Activated T-cell treated with anti-CD3 and anti-CD28 coated beads for 1 hour (primary cell): ENCODE measurements at places on chromosomes 6 and 20.

DNA sequence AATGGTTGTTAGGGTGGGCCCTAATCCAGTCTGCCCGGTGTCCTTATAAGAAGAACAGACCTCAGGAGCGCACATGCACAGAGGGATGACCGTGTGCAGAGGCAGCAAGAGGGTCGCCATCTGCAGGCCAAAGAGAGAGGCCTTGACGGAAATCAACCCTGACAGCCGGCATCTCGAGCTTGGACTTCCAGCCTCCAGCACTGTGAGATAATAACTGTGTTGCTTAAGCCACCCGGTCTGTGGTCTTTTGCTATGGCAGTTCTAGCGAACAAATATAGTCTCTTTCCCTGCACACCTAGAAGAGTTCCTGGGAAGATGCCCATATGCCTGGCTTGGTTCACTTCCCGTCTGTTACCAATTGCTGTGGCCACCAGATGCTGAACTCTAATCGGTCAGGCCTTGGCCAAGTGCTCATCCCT is 35.3 kb upstream of the PTGIS start:
- no peak for DNase-seq

- no peak for DNase-seq
These were observed 26.6 kb upstream of the NPBWR2 start for GRCh38 chr20:64133951-64134407.

DNA sequence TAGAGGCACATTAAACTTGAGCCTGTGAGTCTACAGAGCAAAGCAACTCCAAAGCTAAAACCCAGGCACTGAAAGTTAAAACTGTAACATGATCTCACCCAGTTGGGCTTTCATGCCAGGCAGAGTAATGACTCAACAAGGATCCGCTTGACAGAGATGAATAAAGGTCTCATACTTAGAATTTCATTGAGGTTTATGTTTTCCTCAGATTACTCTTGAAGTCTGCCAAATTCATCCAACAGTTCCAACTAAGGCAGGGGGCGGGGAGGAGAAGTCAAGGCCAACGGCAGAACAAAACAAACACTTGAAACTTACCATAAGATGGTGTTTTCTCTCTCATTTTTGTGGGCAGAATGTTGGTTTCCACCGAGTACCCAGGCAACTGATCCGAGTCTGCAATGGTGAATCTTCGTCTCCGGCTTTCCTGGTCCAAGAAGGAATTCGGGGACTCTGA is 54.0 kb upstream of the IPCEF1 start:
- no peak for DNase-seq

DNA sequence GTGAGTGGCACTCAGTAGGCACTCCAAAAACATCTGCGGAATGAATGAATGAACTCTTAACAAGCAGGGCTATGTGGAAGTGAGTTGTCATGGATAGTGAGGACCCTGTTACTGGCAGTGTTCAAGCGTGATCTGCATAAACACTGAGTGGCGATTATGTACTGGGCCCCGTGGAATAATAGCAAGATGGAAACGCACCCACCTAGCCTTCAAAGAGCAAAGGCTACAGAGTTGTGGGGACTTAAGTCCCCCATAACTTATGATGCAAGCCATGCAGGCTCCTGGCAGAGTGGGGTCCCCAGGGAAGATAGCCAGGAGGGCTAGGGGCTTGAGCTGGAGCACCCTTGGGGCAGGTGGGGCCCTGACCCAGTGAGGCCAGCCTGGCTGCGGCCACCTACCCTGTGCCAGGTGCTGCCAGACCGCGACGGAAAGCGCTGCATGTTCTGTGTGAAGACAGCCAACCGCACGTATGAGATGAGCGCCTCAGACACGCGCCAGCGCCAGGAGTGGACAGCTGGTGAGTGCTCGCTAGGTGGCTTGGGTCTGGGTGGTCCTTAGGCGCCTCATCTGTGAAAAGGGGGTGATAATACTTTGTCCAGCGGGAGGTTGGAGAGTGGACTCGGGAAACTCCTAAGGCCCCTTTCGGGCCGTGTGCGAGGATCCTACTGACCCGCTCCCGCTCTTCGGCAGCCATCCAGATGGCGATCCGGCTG is 20.0 kb downstream of the DEF6 start:
- no peak for DNase-seq

DNA sequence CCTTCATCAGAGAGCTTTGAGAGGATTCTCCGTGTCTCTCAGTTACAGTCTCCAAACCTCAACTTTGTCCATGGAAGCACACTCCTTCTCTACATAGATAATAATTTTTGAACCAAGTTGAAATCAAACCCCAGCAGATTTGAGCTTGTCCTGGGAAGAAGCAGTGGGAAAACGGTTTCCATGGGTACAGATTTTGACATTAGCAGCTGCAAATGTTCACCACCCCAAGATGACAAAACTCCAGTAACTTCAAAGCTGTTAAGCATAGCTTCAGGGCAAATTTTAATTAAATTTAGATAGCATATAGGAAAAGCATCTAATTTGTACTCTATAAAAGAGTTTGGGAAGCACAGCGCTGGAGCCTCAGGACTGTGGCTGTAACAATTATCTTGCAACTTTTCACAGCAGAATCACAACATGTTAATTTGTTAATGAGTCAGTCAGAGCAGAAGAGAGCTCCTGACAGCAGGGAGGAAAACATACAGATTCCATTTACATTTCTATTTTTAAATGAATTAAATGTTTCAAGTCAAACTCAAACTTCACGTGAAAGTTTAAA is 240.7 kb downstream of the BMP7 start:
- no peak for DNase-seq

GRCh38 chr6:137913434-137913833 is 46.4 kb downstream of the TNFAIP3 start:
- DNase-seq, result no peak

DNA sequence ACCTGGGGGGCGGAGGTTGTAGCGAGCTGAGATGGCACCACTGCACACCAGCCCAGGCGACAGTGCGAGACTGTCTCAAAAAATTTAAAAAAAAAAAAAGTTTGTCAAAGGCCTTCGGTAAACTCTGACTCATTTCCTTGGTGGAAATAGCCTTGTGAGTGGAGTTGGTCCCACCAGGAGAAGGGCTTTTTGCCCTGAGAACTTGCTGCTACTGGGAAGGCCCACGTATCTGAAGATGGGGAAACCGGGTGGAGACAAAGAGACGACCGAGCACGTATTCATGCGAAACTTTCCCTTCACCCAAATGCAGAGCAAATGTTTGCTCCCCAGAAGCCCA is 51.7 kb downstream of the SLC22A23 start:
- DNase-seq, result no peak

DNA sequence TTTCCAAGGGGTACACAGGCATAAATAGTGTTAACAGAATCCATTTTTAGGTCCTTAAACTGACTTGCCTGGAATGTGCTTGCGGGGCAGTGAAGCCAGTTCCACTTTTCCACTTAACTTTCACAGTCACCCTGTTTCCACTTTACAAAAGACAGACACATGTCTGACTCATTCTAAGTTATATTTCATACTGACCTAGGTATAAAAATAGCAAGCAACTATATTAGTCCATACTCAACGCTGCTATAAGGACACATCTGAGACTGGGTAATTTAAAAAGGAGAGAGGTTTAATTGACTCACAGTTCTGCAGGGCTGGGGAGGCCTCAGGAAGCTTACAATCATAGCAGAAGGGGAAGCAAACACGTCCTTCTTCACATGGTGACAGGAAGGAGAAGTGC is 88.2 kb downstream of the MTFR2 start:
- DNase-seq, result no peak

GRCh38 chr20:40591119-40591518 is 97.9 kb downstream of the MAFB start:
- DNase-seq, result no peak

- no peak for DNase-seq
These were observed 12.1 kb downstream of the CLDN20 start for GRCh38 chr6:155275808-155276480.

DNA sequence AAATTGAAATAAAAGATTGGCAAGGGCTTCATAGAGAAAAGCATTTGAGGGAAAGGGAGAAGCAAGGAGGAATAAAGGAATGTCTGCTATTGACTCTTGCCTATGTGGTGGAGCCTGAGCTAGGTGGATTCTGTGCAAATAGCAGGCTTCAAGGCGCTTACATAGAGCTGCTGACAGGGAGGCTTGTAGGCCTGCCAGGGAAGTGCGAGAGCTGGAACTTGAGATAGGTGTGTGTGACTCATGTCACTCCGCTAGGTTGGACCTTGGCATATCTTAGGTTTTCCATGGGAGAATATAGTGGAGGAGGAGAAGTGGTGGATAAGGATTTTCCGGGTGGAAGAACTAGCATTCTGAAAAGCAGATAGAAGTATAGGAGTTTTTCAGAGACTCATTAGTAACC is 14.0 kb downstream of the SNRNP48 start:
- DNase-seq, result no peak

DNA sequence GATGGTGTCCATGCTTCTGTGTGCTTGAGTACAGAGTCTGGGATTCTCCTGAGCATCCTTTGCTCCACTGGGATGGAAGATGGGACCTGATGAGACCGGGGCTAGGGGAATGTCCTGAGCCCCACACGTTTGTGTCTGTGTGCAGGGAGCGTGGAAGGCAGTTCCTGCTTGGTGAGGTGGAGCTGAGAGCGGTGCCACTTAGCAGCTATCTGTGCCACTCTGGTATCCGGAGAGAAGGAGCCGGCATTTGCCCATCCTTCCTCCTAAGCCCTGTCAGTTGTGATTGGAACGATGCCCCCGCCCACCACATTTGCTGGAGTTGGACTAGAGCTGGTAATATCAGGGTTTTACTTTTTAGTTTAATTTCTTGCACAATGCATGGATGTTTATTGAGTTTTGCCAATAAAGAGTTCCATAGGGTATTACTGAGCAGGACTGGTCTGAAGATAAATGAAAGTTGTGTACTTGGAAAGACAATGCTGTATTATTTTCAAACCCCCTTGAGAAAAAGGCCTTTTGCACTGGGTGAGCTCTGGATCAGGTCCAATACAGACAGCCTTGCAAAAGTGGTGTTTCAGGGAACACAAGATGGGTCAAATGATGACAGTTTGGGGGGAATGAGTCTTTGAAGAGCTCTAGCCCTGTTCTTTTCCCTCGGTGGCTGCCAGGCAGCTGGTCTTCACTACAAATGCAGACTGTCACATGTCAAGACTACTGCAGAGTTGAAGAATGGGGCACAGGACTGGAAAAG is 130.8 kb downstream of the SYCP2 start:
- DNase-seq, result no peak

DNA sequence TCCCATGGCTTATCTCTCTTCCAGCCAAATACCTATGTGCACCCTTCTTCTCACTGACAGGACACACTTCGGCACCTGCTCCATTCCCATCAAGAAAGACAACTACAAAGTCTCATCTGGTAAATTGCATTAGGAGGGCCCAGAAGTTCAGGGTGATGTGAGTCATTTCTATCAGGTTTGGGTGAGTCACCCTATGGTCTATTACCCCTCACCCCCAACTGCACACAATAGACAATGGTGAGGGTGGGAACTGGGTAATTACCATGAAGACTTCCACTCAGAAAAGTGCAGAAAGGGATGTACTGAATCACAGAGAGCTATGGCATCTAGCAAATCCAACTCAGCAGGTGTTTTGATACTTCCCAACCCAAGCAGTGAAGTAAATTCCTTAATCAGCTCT is 54.8 kb downstream of the OPN5 start:
- DNase-seq, result no peak

DNA sequence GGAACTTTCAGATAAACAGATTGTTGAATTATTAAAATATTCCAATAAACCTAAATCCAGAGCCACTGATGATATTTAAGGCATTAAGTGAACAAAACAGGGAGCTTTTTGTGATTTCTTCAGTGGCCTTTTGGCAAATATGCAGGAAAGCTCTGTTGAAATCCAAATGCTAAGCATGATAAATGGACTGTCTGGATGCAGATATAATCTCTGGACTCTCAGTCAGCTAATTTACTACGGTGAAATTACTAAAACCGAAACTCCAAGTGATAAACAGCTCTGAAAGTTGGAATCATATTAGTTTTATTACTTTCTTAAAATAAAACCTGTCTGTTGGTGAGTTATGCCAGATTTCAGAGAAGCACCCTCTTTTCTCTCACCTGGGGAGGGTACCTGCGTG is 120.3 kb downstream of the IMPG1 start:
- DNase-seq, result no peak

DNA sequence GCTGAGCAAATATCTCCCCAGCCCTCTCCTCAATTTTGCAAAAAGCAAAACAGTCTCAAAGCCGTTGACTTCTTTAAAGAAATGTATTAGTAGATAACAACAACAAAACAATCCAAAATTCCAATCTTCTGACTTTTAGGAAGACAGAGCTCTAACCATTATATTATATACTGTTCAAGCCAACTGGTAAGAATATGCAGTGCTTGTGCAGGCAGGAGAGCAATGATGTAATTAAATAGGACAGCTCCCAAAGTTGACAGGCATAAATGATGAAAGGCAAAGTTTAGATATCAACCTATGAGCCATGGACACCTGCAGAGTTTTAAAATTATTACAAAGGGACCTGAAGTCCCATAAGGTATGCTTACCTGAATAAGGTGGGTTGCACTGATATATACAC is 16.6 kb upstream of the CEP85L start:
- no peak for DNase-seq

DNA sequence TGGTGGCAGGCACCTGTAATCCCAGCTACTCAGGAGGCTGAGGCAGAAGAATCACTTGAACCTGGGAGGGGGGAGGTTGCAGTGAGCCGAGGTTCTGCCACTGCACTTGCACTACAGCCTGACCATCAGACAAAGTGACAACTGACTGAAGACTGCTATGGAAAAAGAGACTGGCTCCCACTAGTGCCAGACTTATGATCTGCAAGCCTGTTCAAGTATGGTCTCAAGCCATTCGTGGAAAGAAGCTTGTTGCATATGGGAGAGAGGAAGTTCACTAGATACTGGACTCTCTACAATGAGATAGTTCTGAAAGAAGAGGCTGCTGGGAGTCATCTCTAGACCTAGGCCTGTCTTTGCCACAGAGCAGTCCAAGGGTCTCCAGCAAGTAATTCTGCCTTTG is 26.7 kb downstream of the MDN1 start:
- no peak for DNase-seq

GRCh38 chr6:2244261-2245102 is 923 bp downstream of the GMDS start:
- DNase-seq, result no peak

DNA sequence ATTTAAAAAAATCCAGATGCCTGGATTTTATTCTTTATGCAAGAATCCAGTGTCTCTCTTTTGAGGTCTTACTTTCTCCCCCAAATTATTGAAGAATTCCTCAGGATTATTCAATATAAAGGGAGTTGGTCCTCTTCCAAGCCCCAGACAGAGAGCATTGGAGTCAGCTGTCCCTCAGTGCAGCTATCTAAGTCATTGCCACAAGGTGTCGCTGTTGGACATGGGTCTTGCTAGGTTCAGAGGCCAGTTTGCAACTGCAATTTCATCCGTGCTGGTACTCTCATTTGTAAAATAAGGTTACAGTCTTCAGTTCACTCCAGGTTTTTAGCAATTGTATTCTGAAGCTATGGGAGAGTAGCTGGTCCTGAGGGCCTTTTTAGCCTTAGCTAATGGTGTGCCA is 27.8 kb downstream of the CCN2 start:
- DNase-seq, result no peak
